Left renal cortex interstitium (tissue), 4 donors: ENCODE measurements at places on chromosomes 7 and 10.

DNA sequence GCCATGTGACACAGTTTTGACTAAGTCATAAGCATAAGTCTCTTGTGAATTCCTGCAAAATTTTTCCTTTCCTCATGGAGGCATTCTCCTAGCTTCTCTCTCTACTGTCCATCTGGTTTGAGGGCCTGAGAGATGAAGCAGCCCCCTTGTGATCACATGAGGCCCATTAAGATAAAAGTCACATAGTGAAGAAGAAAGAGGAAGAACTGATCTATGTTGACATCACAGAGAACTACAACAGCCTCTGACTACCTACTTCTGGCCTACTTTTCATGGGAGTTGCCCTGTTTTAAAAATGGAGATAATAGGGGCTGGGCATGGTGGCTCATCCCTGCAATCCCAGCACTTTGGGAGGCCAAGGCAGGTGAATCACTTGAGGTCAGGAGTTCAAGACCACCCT is 50.4 kb downstream of the TFEC start:
- DNase-seq, result no peak

- DNase-seq, result no peak
These were observed 11.7 kb downstream of the CYP26A1 start for GRCh38 chr10:93085272-93085859.

GRCh38 chr10:24209946-24210491 is 1.1 kb downstream of the KIAA1217 start:
- DNase-seq, result peak; percentile 41

GRCh38 chr10:92180399-92180798 is 110.5 kb downstream of the CPEB3 start:
- DNase-seq, result no peak
